Right hindlimb (tissue), 1 donor: ENCODE measurements at places on chromosomes 1 and 21.

DNA sequence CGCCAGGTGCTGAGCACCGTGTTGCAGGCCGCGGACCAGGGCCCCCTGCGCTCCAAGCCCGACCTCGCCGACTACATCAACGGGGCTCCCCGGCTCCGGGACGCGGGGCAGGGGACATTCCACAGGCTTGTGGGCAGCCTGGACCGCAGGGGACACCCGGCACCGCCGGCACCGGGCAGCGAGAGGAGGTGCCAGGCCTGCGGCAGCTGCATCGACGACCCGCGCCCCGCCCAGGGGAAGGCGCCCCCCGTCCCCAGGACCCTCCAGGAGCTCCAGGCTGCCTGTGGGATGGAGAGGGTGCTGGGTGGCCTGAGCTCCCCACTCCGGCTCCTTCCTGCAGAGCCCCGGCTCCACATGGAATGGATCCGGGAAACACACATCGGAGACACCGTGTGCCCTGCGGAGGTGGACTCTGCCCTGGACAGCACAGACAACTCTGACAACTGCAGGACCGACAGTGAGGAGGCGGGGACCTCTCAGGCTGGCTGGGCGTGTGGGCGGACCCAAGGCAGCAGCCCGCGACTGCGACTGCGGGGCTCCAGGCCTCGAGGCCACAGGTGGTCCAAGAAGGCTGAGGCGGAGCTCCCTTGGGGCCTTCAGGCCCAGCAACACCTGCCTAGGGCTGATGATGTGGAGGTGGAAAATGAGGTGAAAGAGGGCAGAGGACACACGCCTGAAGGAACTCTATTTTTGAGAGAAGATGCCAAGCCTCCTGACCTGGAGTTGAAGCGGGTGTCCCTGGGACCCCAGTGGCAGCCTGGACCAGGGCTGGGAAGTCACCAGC, 22.8 kb downstream of the KIAA1614 start:
- DNase-seq = no peak

DNA sequence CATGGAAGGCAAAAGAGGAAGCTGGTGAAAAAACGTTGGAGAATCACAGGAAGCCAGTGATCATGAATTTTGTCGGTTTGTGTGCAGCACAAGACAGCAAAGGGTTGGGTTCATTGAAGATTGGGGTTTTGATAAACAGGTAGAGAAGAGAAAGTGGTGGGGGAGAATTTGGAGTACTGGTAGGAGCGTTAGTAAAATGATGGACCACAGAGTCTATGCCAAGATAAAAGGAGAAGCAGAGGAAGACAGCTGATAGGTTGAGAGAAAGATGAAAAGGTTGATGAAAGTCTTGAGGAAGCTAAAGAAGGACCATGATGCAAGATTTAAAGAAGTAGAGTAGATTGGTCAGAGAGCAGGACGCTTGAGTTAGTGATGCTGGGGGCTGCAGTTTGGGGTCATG, 156.8 kb upstream of the POU3F1 start:
- DNase-seq = no peak

GRCh38 chr1:222140206-222140605, 398.3 kb upstream of the DUSP10 start:
- no peak for DNase-seq

- no peak for DNase-seq
Measured at GRCh38 chr1:64701886-64702285, 43.0 kb upstream of the RAVER2 start.

GRCh38 chr1:208167261-208167869, 76.8 kb downstream of the PLXNA2 start:
- no peak for DNase-seq

- DNase-seq = no peak
Measured at GRCh38 chr21:43020177-43020576, 45.8 kb downstream of the PKNOX1 start.

DNA sequence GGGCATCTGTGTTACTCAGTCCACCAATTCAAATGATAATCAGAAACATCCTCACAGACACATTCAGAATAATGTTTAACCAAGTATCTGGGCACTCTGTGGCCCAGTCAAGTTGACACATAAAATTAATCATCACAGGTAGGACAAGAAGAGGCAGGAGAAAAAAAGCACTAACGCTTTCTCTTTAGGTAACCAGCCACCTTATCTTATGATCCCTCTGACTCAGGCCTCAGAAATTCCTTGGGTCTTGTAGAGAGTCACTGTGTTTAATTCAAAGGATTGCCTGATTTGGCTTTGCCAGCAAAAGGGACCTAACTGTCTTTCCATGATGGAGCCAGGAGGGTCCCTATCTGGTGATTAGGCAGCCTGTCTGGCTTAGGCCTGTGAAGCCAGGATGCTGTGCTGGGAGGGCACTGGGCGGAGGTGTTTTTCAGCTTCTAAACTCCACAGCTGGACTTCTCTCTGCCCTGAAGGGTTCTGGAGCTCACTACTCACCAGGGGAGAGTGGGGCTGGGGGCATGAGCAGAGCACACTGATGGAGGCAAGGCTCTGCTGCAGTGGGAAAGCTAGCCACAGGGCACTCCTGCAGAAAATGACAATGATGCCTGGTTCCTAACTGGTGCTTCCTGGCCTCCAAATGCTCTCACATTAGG, 36.4 kb upstream of the STUM start:
- DNase-seq = no peak

GRCh38 chr21:43865540-43866259, 677 bp downstream of the AGPAT3 start:
- DNase-seq = peak; percentile 45
